ENCODE measurements at places on chromosomes 4 and X.
A peak's percentile ranks its signal among the peaks of the same experiment; 100 is the strongest.

DNA sequence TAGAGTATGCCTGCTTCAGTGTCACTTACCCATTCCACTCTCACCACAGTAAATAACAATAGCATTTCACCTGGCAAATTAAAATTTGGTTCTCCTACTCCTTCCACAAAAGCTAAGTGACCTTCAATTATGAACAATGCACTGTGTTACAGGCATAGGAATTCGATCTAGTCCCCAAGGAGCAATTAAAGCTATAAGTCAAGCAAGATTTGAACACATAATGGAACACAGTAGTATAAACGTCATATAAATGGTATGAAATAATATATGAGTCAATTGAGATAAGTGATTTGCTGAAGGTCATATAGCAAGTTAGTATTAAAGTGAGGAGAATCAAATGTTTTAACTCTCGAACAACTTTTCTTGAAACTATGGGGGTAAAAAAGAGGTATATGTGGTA, 65.8 kb downstream of the ARAP2 start:
- no peak for DNase-seq

DNA sequence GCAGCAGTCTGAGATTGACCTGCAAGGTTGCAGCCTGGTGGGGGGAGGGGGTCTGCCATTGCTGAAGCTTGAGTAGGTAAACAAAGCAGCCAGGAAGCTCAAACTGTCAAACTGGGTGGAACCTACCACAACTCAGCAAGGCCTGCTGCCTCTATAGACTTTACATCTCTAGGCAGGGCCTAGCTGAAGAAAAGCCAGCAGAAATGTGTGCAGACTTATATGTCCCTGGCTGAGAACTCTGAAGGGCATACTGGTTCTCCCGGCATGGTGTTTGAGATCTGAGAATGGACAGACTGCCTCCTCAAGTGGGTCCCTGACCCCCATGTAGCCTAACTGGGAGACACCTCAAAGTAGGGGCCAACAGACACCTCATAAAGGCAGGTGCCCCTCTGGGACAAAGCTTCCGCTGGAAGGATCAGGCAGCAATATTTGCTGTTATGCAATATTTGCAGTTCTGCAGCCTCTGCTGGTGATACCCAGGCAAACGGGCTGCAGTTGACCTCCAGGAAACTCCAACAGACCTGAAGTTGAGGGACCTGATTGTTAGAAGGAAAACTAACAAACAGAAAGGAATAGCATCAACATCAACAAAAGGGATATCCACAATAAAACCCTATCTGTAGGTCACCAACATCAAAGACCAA, 167.6 kb downstream of the GC start:
- no peak for DNase-seq

- DNase-seq = no peak
These were observed 2.9 kb downstream of the TMSB4X start for GRCh38 chrX:12977761-12978204.

DNA sequence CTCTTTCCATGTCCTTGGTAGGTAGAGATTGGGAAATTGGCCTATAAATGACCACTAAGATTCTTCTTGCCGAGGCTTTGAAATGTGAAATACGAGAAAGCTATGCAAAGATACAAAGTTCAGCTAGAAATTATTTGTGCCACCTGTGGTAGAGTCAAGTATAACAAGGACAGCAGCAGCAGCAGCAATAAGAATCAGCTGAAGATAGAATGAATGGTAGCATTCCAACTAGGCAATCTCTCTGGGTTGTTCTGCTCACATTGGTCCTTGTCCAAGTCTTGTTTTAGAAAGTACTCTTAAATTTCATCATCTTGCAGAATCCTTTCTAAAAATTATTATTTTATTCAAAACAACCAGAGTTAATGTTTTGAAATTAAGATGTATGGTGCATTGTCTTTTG, 67.8 kb upstream of the PCDH10 start:
- no peak for DNase-seq

GRCh38 chr4:151227172-151227571, 49.8 kb upstream of the PRSS48 start:
- DNase-seq = no peak

DNA sequence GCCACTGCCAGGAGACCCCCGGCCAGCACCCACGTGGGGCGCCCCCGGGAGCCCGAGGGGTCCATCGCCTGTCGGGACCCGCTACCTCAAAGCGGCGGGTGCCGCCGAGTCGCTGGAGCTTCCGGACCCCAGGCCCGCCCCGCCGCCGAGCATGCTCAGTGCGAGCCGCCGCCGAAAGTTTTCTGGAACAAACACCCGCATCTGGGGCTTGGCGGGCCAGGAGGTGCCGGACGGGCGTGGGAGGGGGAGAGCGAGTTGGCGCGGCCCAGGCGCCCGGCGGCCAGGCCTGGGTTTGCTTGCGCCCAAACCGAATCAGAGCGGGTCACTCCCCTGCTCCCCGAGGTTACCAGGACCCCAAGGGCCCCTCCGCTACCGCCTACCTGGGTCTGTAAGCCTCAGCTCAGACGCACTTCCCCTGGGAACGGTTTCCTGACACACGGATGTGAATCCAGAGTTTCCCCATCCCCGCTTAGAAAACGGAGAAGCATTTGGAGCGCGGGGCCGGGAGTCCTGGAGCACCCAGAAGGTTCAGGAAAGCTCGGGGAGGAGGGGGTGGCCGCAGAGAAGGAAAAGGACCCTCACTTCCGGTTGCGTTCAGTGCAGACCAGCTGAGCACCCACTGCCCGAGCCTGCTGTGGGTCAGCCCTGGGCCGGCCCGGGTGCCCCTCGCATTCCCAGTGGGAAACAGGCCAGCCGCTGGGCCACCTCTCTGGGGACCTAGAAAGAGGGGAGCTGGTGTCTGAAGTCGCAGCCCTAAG, at the start of gene EVC2:
EVC2 (minus strand) TSS at position 111 of the 758 bp plus-strand sequence; CDS start at position 65, 46 bp downstream.
- DNase-seq = peak; percentile 5

GRCh38 chr4:73730292-73730691, 10.1 kb upstream of the CXCL8 start:
- DNase-seq = no peak

DNA sequence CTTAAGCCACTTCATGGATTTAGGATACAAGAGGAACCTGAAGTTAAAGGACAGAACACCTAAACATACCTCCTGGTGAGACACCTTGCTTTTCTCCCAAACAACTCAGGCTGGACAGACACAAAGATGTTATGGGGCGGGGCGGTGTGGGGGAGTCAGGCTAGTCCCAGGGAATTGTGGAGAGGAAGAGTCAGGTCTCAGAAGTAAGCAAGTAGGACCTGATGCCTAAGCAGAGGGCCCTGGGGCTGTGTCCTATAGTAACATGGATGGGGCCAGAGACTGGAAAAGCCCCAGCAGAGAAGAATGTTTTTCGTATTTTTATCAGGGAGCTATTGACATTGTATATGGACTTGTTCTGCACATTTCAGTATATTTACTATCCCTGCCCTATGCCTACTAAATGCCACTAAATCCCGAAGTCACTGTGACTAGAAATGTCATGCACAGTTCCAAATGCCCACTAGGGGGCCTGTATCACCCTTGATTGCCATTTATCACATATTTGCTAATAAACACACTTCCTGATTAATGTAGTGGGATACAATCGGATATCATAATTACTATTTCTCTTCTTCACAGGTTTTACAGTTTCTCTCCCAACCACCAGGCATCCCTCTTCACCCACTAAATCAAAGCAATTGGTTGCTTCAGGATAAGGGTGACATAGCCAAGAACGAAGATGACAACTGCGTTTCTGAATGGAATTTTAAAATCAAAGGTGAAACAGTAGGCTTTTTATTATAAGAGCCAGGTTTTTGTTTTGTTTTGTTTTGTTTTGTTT, 23.8 kb upstream of the ARHGAP10 start:
- DNase-seq = peak; percentile 48

DNA sequence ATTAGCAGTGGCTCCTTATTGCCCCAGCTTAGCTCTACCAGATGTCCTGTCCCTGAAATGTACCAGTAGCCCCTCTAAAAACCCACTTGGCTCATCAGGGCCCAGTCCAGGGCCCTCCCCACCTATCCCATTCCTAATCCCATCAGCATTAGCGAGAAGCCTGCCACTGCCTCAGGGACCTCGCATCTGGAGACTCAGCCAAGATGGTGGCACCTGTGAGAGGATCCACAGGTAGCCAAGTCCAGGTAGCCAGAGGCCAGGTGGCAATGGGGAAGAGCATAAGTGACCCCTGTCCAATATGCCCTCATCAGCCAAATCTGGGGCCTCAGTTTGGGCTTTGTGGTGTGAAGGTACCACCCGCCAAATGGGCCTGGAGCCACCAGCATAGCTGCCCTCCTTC, 97.7 kb downstream of the MAMLD1 start:
- no peak for DNase-seq

- no peak for DNase-seq
These were observed 54.0 kb downstream of the SLC9A7 start for GRCh38 chrX:46704767-46705386.

DNA sequence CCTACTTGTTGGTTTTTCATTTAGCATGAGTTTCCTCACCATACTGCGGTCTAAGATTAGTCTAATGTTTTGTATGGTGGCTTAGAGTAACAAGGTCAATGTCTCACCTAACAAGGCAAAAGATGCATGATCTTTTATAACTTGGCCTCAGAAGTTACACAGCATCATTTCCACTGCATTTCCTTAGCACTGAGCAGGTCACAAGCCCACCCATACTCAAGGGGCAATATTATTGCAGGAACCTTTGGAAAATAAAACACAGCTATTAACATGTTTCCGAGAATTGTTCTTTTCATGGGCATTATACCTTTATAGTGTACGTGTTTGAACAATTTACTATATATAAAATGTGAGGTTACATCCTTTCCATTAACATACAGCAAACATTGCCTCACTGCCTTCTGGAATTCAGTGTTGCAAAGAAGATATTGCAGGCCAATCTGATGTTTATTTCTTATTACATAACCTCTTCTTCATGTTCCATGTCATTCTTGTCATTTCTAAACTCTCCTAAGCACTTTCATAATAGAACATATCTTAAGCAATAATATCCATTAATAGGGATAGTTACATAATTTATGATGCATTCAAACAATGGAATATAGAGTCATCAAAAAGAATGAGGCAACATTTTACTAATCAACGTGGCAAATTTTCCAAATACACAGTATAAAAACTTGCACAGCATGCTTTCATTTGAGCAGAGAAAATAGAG, 153.8 kb downstream of the AREG start:
- no peak for DNase-seq

GRCh38 chrX:119573840-119574393, 446 bp upstream of the UBE2A start:
- DNase-seq = no peak

GRCh38 chr4:33134366-33134765, 2414.2 kb downstream of the PCDH7 start:
- no peak for DNase-seq

- DNase-seq = no peak
These were observed 85.0 kb upstream of the TBC1D9 start for GRCh38 chr4:140841186-140841585.

DNA sequence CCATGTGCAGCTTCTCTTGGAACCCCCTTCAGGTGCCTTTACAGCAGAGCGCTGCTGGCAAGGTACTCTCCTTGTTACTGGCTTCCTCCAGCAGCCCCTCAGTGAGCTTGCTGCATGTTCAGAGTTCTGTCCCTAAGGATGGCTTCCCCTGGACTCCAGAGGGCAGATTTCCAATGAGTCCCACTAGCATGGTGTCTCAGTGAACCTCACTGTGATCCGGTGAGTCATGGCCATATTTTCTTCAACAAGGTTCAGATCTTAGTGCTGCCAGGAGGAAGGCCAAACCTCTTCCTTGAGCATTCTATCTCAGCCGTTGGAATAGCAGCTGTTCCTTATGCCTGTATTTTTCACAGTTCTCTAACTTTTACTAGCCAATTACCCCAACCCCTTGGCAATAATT, 98.8 kb downstream of the CASK start:
- DNase-seq = no peak

DNA sequence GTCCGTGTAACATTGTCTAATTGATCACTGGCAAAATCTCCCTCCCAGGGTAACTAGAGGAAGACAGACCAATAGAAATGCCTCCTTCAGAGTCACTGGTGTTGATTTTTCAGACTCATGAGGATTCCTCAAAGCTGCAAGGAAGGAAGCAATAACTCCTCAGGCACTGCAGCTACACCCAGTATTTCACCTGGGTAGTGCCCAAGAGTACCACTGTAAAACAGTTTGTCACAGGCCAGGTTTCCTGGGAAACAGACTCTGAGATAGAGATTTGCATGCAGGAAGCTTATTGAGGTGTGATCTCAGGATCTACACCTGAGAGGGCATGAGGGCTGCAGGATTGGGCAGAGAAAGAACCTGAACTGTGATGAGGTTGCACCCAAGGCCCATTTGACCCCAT, 240.7 kb upstream of the ATP6AP2 start:
- no peak for DNase-seq

DNA sequence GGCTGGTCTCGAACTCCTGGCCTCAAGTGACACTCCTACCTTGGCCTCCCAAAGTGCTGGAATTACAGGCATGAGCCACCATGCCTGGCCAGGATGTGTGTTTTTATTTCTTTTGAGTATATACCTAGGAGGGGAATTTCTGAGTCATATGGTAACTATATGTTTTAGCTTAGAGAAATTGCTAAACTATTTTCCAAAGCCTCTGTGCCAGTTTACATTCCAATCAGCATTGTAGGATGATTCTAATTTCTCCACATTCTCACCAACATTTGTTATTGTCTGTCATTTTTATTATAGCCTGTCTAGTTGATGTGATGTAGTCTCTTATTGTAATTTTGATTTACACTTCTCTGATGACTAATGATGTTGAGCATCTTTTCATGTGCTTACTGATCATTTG, 1576.0 kb downstream of the RPA4 start:
- DNase-seq = no peak

GRCh38 chrX:119636419-119636818, 30.2 kb upstream of the NKRF start:
- DNase-seq = no peak

- no peak for DNase-seq
These were observed 950.2 kb upstream of the TENM3 start for GRCh38 chr4:181293014-181293413.

DNA sequence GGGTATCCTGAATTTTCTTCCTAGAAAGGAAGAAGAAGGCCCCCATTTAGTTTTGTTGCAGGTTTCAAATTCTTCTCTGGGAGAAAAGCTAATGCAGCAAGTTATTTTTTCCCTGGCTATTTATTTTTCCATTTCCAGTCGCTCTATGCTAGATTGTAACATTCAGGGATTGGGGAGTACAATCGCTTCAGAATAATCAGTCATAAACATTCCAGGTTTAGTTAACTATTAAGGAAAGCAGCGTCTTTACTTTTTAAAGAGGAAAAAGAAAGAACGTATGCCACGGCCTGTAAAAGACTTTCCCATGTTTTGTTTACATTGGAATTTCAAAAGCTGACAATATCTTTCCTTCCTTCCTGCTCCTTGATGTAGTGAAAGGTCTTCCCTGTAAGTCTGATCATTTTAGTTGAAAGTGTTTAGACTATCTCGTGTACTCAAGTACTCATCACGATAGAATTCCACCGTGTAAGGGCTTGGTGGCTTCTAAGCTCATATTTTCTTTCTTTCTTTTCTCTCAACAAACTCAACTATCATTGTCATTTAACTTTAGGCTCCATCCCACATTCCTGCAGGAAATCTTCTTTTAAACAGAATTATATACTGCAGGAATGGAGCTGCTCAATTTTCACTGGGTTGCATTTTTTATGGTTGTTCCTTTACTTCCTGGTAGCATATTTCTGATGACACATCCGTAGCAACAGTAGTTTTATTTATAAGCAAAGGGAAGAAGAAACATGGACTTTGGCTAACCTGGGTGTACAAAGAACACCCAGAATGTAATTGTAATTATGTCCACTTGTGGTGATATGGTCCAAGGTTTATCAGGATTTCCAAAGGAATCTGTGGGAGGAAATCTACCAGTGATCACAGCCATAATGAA, 213.1 kb upstream of the FAT1 start:
- no peak for DNase-seq

All from stimulated activated CD4-positive, alpha-beta T cell treated with anti-CD3 and anti-CD28 coated beads, Interleukin-1b, Interleukin-23, amount 100 ng/mL, for 4 hours (primary cell).